Stimulated activated CD8-positive, alpha-beta memory T cell treated with anti-CD3 and anti-CD28 coated beads, Interleukin-15, amount 100 ng/mL, for 4 hours (primary cell): ENCODE measurements at places on chromosomes 13 and 19.

DNA sequence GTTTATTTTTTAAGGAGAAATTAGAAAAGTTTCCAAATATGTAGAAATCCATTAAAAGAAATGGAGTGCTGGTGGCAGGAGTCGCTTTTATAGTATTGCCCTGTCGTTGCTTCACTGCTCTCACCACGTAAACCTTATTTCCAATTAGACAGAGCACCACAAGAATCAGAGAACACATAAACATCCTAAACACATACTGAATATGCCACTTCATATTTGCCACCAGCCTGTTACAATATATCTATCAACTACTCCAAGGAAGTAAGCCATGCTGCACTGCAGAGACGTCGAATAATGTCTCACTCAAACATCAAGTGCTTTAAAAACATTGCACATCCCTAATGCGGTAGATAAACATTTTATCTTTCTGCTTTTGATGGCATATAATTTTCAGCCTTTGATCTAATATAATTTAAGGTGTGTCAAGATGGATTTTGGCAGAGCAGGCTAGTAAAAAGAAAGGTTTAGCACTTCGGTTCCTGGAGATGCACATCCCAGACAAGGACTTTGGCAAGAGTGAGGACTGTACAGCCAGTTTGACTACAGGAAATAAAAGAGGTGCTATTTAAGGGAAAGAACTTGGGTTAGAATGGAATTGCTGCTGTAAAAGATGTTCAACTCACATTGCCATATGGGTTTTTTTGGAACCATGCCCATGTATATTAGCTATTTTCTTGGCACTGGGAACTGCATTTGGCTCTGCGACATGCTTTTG lies 932.3 kb downstream of the EFNB2 start:
- DNase-seq = no peak

DNA sequence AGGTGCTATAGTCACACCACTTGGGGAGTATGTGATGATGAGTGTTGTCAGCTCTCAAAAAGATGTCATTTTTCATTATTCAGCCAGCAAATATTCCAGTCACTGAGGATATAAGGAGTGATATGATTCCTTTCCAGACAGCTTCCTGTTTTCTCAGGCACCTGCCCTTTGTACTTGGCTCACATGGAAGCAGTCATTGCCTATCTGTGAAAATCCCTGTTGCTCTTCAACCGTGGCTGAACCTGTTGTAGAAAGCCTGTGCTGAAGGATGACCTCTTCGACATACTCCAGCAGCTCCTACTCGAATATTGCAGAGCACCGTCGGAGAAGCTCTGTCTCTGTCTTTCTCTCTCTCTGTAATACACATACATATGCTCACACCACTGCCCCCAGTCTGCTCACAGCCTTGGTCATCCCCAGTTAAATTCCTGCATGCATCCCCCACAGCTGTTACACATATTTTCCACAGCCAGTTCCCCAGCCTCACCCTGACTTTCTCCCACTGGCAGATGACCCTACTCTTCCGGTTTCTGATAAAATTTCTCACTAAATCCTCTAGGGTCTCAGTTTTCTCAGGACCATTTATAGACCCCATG lies 204.2 kb upstream of the ARGLU1 start:
- no peak for DNase-seq

GRCh38 chr19:32233885-32234284 lies 111.5 kb upstream of the ZNF507 start:
- DNase-seq = no peak

- no peak for DNase-seq
Measured at GRCh38 chr13:50575138-50575537, 268.4 kb downstream of the DLEU7 start.

DNA sequence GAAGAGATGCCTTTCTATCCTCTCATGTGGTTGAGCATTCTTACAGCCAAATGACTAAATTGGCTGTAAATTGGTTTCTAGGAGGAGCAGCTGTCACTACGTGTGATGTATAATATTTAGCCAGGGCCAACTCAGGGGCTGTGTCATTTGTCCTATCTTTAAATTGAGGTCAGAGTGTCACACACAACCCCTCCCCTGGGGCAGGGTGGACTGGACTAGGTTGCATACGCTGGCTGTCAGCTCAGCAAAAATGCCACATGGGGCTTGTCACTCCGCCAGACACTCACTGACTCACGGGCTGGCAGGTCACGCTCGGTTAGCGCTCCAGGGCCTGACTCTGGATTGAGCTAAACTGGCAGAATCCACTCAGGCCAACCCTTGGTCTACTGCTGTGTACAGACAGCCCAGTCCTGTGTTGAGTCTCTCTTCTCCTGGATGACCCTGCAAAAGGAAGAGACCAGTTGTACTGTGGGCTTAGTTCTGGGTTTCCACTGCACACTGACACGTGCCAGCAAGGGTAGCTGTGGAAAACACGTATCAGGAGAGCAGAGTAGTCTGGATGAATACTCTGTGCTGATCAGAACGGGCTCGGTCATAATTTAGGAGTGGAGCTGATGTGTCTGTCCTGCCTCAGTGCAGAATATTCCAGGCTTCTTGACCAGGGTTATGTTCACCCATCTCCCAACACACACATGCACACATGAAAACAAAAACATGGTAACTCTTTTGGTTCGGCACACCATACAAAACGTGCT lies 29.1 kb downstream of the SHISA2 start:
- no peak for DNase-seq

- DNase-seq = no peak
Measured at GRCh38 chr19:4676955-4677731, 7.0 kb upstream of the MYDGF start.

GRCh38 chr19:12802267-12803106 lies 618 bp downstream of the THSD8 start:
- DNase-seq = no peak

- DNase-seq = no peak
Measured at GRCh38 chr19:46748325-46749109, 2.3 kb upstream of the STRN4 start.

GRCh38 chr13:107590556-107590955 lies 624.8 kb downstream of the LIG4 start:
- no peak for DNase-seq

DNA sequence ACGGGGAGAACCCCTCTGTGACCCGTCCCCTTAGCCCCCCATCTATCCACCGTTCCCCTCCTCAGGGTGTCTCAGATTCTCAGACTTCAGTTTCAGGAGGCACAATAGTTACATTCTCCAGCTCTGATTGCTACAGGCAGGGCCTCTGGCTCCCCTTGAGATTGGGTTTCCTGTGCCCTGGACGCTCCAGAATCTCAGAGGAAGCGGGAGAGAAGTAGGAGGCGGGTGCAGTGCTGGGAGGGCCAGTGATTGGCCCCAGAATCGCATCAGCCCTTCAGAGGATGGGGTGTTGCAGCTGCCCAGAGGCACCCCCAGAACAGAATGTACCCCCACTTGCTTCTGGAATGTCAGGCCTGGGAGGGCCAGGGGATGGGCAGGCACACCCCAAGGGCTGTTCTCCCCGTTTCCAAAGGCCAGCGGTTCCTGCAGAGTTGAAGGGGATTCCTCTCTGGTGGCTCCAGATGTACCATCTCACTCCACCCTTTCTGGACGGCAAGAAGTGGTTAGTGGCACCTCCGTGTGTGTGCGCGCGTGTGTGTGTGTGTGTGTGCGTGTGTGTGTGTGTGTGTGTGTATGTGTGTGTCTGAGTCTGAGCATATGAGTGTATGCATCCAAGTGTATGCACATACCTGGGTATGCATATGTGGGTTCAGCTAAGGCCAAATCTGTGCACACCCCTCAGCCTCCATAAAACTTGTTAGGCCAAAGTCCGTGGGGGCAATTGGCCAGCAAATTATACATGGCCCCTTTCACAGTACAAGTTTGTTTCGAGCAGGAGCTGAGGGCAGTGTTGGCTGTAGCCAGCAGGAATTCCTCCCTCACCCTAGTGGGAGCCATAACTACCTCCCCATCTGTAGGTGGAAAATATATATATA lies 35.5 kb downstream of the LYL1 start:
- DNase-seq = no peak

DNA sequence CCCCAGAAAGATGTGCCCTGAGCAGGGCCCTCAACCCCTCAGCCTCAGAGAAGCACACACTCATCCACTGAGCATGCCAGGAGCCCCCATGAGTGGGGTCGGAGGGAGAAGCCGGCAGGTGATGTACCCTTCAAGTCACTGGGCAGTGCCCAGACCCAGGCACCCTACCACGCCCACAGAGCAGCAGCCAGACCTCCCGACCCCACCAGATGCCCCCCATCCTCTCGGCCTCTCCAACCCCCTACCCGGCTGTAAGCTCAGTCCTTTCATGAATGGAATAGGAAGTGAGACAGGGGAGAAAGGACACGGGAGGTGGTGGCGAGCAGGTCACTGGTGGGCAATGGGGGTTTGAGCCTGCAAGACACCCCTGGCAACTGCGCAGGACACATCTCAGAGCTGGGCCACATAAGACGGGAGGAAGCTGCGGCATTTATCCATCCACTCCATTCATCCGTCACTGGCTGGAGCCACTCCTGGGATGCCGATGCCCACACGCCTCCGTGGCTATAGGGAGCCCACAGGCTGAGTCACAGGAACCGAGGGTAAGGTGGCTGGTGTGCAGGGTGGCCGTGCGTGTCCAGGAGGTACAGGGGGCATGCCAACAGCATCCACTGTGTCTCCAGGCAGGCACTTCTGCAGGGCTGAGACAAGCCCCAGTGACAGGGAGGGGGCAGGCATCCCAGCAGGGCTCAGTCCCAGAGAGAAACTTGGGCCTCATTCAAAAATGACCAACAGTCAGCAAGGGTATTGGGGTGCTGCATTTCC lies 23.8 kb upstream of the VSTM2B start:
- no peak for DNase-seq
